ENCODE measurements at places on chromosomes 5 and 9.
A peak's percentile ranks its signal among the peaks of the same experiment; 100 is the strongest.

GRCh38 chr5:79168031-79168430, 56.4 kb downstream of the BHMT start:
- no peak overlapping the region for H3K4me3 ChIP-seq
- H3K36me3 ChIP-seq: no peaks in the 10 kb centered on the region
- no peaks in the 10 kb centered on the region for H3K27me3 ChIP-seq
- H3K27ac ChIP-seq: no peak overlapping the region
- DNase-seq: no peak

DNA sequence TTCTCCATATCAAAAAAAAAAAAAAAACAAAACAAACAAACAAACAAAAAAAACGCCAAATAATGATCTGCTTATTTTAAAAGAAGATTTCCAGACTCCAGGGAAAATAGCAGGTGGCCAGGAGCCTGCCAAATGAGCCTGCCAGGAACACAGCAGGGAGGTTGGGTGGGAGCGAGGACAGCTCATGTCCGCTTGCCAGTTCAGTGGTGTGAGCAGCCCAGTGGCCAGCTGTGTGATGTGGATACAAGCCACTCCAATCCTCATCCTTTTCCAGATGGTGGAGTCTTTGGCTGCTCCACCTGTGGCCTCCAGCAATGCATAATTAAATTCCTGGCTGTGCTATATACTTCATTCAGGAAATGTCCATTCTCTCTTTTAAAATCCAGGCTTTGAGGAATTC, 1025.1 kb upstream of the C9orf72 start:
- no peaks in the 10 kb centered on the region for H3K27me3 ChIP-seq
- no peaks in the 10 kb centered on the region for H3K4me1 ChIP-seq
- no peaks in the 10 kb centered on the region for H3K36me3 ChIP-seq
- H3K4me3 ChIP-seq: no peak overlapping the region
- H3K27ac ChIP-seq: no peak overlapping the region

DNA sequence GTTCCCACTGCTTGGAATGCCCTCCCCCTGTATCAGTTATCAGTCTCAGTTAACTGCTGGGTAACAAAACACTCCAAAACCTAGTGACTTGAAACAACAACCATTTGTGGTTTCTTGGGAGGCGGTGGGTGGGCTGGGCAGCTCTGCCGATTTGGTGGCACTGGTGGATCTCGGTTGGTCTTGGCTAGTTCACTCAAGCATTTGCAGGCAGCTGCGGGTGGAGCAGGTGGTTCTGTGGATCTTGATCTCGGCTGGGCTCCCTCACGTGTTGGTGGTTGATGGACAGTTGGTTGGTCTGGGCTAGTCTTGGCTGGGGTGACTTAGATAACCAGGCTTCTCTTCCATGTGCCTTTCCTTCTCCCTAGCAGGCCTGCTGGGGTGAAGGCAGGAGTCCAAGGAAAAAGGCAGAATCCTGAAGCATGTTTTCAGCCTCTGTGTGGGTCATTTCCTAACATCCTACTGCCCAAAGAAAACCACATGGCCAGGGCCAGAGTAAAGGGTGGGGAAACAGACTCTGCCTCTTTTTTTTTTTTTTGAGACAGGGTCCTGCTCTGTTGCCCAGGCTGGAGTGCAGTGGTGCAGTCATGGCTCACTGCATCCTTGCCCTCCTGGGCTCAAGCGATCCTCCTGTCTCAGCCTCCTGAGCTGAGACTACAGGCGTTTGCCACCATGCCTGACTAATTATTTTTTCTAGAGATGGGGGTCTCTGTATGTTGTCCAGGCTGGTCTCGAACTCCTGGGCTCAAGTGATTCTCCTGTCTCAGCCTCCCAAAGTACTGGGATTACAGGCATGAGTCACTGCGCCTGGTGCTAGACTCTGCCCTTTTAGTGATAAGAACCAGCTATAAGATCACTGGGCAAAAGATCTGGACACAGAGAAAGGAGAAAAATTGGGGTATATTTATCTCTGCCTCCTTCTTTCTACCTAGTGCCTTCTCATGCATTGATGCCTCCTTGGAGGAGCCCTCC, 183.7 kb downstream of the RGS3 start:
- no peak overlapping the region for H3K27ac ChIP-seq
- H3K4me3 ChIP-seq: no peak overlapping the region
- peaks cover 22% of the 10 kb centered on the region for H3K4me1 ChIP-seq
- no peak for DNase-seq
- H3K27me3 ChIP-seq: no peaks in the 10 kb centered on the region

- no peak overlapping the region for H3K4me3 ChIP-seq
- no peaks in the 10 kb centered on the region for H3K36me3 ChIP-seq
- no peaks in the 10 kb centered on the region for H3K4me1 ChIP-seq
- no peak overlapping the region for H3K27ac ChIP-seq
- H3K27me3 ChIP-seq: no peaks in the 10 kb centered on the region
Observed at GRCh38 chr5:98397081-98397480, 376.4 kb upstream of the RGMB start.

DNA sequence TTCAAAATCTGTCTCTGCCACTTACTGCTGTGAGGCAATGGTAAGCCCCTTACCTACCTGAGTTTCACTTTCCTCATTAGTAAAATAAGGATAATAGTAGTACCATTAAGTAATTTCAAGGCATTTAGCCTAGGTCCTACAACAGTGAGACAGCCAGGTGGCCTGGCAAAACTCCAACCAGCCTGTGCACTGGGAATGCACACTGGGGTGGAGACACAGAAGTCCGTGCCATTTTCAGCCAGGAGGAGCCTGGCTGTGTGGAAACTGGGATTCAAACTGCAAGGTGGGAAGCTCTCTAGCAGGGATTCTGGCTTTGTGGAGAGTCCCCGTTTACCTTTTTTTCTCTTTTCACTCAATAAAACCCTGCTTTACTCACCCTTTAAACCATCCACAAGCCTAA, 630.4 kb downstream of the PRELID2 start:
- no peak overlapping the region for H3K4me3 ChIP-seq
- DNase-seq: no peak
- H3K4me1 ChIP-seq: no peaks in the 10 kb centered on the region
- no peak overlapping the region for H3K27ac ChIP-seq
- H3K36me3 ChIP-seq: no peaks in the 10 kb centered on the region

- H3K27me3 ChIP-seq: no peaks in the 10 kb centered on the region
- H3K27ac ChIP-seq: no peak overlapping the region
- no peak for DNase-seq
- no peaks in the 10 kb centered on the region for H3K36me3 ChIP-seq
- no peak overlapping the region for H3K4me3 ChIP-seq
Observed at GRCh38 chr5:164203581-164204225, 698.3 kb downstream of the MAT2B start.

GRCh38 chr5:151345808-151346478, 1.4 kb downstream of the SLC36A2 start:
- DNase-seq: no peak
- peaks cover 74% of the 10 kb centered on the region for H3K27me3 ChIP-seq
- no peaks in the 10 kb centered on the region for H3K36me3 ChIP-seq
- H3K4me3 ChIP-seq: no peak overlapping the region
- no peaks in the 10 kb centered on the region for H3K4me1 ChIP-seq
- no peak overlapping the region for H3K27ac ChIP-seq

DNA sequence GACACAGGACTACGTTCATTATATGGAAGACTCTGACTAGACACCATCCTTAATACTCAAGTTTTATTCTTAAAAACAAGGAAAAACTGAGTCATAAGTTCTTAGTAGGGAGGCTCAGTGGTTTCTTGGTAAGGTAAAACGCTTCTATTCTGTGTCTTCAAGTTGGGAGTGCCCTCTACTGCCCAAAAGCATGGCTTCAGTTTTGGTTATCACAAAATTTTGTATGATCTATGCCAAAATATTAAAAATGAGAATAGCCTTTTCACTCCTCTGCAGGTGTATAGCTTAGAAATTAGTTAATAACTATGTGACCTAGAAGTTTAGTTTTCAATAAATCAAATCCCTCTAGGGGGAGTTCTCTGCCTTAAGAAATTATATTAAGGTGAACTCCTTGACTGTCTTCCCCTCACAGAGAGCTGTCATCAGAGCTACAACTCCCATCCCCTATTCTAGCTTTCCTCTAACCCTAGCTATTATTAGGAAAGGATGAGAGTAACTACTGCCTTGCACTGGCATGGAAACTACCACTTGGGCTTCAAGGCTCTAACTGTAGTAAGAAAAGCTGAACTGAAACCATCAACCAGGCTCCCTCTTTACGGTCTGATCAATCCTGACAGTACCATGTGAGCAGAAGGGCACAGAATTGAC, 189.7 kb downstream of the GNAQ start:
- no peak overlapping the region for H3K27ac ChIP-seq
- no peak for DNase-seq
- H3K36me3 ChIP-seq: no peaks in the 10 kb centered on the region
- H3K4me3 ChIP-seq: no peak overlapping the region
- H3K27me3 ChIP-seq: no peaks in the 10 kb centered on the region

GRCh38 chr9:117300371-117301110, 114.3 kb downstream of the ASTN2 start:
- H3K27me3 ChIP-seq: no peaks in the 10 kb centered on the region
- H3K36me3 ChIP-seq: no peaks in the 10 kb centered on the region
- no peak overlapping the region for H3K4me3 ChIP-seq
- no peak overlapping the region for H3K27ac ChIP-seq
- no peak for DNase-seq

DNA sequence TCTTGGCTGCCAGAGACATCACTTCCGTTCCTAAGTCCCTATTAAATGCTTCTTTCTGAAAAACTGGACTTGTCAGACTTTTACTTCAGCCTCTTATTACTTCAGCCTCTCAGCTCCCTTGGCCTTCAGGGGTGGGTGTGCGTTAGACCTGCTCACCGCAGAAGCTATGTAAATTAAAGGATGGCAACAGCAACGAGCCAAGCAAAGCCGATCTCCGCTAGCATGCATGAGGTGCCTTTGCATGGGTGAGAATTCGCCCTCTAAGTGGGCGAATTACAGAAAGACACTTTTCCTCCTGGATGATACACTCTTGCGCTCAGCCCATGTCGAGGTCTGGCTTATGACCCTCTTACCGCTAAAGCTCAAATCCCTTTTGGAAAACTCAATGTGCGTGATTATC, 10.9 kb upstream of the IL3 start:
- H3K4me3 ChIP-seq: no peak overlapping the region
- H3K27ac ChIP-seq: no peak overlapping the region
- no peak for DNase-seq
- peaks cover 27% of the 10 kb centered on the region for H3K27me3 ChIP-seq

- DNase-seq: no peak
- no peaks in the 10 kb centered on the region for H3K36me3 ChIP-seq
- no peaks in the 10 kb centered on the region for H3K27me3 ChIP-seq
- no peak overlapping the region for H3K4me3 ChIP-seq
- H3K4me1 ChIP-seq: peaks cover 1% of the 10 kb centered on the region
Observed at GRCh38 chr5:91190314-91190690, 192.8 kb downstream of the ARRDC3 start.

GRCh38 chr9:5375790-5376477, 36.3 kb upstream of the RLN1 start:
- H3K27ac ChIP-seq: no peak overlapping the region
- DNase-seq: peak; percentile 17
- no peaks in the 10 kb centered on the region for H3K27me3 ChIP-seq
- H3K4me3 ChIP-seq: no peak overlapping the region
- H3K36me3 ChIP-seq: no peaks in the 10 kb centered on the region

- no peaks in the 10 kb centered on the region for H3K27me3 ChIP-seq
- H3K27ac ChIP-seq: no peak overlapping the region
- peaks cover 5% of the 10 kb centered on the region for H3K4me1 ChIP-seq
Observed at GRCh38 chr5:135204151-135204600, 170.1 kb upstream of the PITX1 start.

DNA sequence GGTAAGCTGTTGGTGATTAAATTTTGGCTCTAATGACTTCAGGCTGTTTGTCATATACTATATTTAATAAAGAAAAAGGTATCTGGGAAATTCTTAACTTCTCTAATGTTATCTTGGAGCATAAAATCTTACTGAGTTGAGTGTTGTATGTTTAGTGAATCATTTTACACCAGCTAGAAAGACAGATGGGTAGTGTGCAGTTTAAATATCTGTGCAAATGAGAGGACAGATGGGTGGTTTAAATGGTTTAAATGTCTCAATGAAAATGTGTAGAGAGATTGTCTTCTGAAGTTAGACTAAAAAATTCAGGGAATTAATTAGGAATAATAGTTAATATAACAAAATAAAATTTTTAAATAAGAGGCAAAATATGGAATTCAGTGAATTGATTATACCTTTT, 114.5 kb downstream of the FER start:
- H3K4me1 ChIP-seq: no peaks in the 10 kb centered on the region
- DNase-seq: no peak
- H3K4me3 ChIP-seq: no peak overlapping the region

All from mesenchymal stem cell (in vitro differentiated cells and primary cell).